ENCODE measurements at places on chromosomes 16 and 17.
A peak's percentile ranks its signal among the peaks of the same experiment; 100 is the strongest.

DNA sequence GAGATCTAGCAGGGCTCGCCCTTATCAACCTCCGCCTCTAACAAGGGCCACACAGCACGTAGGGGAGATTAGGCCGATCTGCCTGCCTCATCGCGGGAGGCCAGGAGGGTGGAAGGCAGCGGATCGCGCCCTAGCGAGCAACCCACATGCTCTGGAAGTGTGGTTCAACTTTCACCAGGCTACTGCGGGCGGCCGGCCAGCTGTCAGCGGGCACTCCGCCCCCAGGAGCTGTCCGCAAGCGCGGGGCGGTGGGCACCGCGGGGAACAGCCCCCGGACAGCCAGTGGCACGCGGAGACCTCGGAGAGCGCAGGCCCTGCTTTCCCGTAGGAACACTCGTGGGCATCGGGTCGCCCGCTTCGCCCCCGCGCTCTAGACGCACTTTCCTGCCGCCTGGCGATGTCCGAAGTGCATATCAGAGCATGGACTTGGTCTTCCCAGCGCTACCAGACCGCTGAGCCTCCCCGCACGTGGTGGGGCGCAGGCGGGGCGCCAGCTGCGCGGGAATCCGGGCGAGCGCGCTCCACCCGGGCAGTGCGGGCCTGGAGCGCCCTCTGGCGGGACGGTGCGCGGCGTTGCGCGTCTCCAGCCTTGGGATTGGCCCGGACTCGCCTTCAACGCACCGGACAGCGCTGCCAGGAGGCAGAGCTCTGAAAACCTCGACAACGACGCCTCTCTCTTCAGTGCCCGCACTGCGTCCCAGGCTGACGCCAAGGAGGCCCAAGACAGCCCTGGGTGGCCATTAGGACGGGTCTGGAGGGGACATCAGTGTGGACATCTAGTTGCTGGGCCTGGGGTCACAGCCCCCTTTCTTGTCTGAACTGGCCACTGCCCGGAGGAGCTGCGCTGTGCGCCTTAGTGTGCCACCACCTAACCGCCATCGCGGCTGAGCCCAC lies 3.6 kb upstream of the ZNHIT3 start:
- peak; percentile 52 for DNase-seq

GRCh38 chr17:11406716-11407115 lies 165.7 kb downstream of the SHISA6 start:
- DNase-seq, result no peak

DNA sequence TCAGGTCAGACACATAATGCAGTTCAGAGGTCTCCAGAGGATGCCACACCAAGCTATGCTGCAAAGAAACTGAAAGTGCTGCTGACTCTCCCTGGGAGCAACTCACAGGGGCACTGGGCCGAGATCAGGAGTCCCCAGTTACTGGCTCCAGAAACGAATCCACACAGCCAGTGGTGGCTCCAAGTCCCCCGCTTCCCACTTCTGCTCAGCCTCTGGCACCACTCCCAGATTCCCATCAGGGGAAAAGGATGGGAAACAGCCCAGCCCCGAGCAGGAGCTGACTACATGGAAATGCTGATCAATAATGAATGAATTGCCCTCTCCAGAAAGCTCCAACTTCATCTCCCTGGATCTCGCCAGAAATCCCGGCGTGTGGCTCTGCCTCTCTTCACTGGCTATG lies 62.3 kb upstream of the CDH5 start:
- no peak for DNase-seq

- DNase-seq, result no peak
These were observed 418.9 kb upstream of the MAF start for GRCh38 chr16:80019395-80019794.

- DNase-seq, result no peak
These were observed 640 bp upstream of the NAGLU start for GRCh38 chr17:42535155-42536047.

GRCh38 chr16:424623-425081 lies 797 bp upstream of the RAB11FIP3 start:
- DNase-seq, result no peak

DNA sequence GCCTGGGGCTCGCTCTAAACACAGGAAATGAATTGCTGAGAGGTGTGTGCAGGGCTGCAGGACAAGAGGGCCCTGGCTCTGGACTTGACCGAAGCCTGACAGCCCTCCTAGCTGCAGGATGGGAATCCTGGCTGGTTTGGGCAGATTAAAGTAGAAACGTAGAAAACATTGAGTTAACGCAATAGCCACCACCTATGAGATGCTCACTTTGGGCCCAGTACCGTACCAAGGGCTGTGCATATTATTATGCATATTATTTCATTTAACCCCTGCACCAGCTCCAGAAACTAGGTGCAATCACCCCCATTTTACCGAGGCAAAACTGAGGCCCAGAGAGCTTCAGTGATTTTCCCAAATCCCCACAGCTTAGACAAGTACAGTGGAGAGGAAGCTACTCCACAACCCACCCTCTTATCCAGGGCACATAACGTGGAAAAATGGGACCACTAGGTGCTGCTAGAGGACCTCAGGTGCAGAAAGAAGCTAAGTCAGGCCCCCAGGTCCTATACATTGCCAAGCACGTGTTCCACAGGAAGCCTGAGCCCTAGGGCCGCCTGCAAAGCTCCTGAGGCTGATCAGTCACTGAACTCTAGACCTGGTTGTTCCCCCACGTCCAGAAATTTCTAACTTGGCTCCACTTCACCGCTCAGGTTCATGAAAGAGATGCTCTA lies 79.2 kb downstream of the MYH11 start:
- no peak for DNase-seq

- DNase-seq, result no peak
These were observed 31.3 kb downstream of the CLEC19A start for GRCh38 chr16:19316846-19317245.

DNA sequence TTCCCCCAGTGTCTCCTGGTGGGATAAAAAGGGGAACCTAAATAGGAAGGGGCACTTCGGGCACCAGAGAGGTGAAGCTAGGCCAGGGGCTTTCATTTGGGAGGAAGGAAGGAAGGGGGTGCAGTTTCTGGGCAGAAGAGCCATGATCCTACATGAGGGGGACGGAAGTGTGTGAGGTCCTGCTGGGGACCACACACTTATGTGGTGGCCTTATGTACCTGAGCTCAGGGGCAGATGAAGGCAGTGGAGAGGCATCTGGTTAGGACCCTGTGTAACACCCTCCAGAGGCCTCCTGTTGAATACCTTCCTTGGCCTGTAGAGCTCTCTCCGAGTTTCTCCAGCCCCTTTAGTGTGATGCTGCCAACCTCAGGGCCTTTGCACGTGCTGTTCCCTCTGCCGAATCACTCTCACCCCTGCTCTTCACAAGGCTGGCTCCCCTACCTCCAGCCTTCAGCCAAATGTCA lies 21.2 kb downstream of the IGFBP4 start:
- no peak for DNase-seq

DNA sequence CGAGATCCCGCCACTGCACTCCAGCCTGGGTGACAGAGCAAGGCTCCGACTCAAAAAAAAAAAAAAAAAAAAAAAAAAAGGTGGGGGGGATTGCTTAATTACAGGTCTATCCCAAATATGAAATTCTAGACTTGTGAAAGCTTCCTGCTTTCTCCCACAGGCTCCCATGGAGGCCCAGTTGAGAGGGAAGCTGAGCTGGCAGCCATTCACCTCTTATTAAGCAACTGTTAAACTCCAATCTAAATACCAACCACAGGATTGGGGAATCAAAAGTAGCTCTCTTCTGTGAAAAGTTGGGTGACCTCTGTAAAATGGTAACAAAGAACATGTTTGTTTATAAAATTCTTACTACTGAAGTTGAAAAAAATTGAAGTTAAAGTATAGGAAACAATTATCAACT lies 45.8 kb upstream of the STAC2 start:
- DNase-seq, result no peak

- DNase-seq, result no peak
These were observed 804 bp downstream of the TGFB1I1 start for GRCh38 chr16:31472709-31473203.

DNA sequence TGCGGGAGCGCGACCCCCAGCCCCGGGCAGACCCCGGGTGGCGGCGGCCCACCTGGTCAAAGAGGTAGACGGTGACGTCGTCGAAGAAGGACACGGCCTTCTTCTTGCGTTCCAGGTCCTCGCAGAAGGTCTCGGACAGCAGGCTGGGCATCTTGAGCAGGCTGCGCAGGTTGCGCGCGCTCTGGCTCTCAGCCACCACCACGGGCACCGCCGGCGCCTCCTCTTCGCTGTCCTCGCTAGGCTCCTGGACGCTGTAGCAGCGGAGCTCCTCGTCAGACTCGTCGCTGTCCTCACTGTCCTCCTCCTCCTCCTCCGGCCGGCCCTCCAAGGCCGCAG lies 45.2 kb upstream of the PVALEF start:
- no peak for DNase-seq

- no peak for DNase-seq
These were observed 511.3 kb upstream of the HSBP1 start for GRCh38 chr16:83296505-83296904.

DNA sequence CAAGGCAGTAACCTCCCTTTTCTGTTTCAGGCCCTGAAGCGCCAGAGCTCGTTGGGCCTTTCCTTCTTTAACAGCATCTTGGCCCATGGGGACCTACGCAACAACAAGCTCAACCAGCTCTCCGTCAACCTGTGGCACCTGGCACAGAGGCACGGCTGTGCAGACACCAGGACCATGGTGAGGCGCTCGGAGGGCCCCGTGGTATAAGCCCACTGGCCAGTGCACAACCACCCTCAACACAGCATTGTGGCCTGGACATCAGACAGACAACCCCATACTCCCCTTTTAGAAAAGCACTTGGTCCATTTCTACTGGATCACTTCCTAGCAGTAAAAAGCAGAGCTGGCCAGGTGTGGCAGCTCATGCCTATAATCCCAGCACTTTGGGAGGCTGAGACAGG lies 18.6 kb downstream of the KNOP1 start:
- no peak for DNase-seq

DNA sequence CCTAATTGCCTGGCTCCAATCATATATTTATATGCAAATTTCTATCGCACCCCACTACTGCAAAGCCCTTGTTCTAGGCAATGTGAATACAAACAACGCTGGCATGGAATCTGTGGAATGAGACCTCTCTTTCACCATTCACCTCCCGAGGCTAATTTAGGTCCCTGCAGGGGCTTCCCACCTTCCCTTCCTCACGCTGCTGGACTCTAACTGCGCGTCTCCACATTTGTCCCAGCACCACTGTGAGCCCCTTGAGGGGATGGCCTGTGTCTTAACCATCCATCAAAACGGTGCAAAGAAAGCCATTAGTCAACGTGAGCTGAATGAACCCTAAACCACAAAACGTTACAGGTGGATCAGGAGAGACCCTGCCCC lies 1.6 kb downstream of the TMEM114 start:
- DNase-seq, result no peak

All from activated gamma-delta T cell (primary cell).